ENCODE measurements at places on chromosomes 1 and 21. TPM values are rescaled to one million over a fixed set of nuclear protein-coding genes. Genes with fewer than 3 reads are reported as not detected.

SMCP gene
- total RNA-seq: not detected

MROH7 gene
- not detected for total RNA-seq

LMOD1 gene
- total RNA-seq: 80.5 TPM

POFUT2 gene
- total RNA-seq: 72.4 TPM

GRCh38 chr21:32270748-32271147, 8.1 kb downstream of the MIS18A start:
- no peak overlapping the region for H3K27ac ChIP-seq
- DNase-seq: no peak
- H3K27me3 ChIP-seq: no peaks in the 10 kb centered on the region
- H3K36me3 ChIP-seq: peaks cover 6% of the 10 kb centered on the region
- no peak overlapping the region for H3K4me3 ChIP-seq
- H3K4me1 ChIP-seq: no peaks in the 10 kb centered on the region

DNA sequence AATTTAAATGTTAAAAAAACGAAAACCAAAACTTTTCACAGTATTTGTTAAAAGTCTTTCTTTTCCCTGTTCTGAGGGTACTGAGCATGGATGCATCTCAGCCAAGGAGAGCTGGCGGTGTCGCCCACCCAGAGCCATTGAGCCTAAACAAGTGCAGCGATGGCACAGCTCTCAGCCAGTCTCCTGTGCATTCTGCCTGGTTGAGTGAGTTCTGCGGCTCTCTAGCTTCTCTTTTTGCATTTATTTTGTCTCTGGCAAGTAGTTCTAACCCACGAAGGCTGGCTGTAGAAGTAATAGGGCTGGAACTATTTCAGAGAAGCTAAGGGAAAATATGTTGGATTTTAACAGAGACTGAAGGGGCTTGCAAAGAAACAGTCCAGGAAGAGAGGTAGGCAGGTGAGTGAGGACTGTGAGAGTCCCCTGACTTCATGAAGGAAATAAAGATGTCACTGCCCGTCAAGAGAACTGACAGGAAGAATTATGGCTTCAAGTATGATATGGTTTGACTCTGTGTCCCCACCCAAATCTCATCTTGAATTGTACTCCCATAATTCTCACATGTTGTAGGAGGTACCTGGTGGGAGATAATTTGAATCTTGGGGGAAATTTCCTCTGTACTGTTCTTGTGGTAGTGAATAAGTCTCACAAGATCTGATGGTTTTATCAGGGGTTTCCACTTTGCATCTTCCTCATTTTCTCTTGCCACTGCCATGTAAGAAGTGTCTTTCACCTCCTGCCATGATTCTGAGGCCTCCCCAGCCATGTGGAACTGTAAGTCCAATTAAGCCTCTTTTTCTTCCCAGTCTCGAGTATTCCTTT, 35.7 kb upstream of the LIN9 start:
- H3K4me1 ChIP-seq: no peaks in the 10 kb centered on the region
- no peak for DNase-seq
- no peak overlapping the region for H3K27ac ChIP-seq
- H3K27me3 ChIP-seq: no peaks in the 10 kb centered on the region
- H3K4me3 ChIP-seq: no peak overlapping the region
